Breast epithelium (tissue), 4 donors: ENCODE measurements at places on chromosomes 1 and 21.

- DNase-seq, result no peak
These were observed 22.5 kb upstream of the GPR157 start for GRCh38 chr1:9151328-9151860.

GRCh38 chr1:157852476-157852875 lies 10.9 kb upstream of the CD5L start:
- no peak for DNase-seq

DNA sequence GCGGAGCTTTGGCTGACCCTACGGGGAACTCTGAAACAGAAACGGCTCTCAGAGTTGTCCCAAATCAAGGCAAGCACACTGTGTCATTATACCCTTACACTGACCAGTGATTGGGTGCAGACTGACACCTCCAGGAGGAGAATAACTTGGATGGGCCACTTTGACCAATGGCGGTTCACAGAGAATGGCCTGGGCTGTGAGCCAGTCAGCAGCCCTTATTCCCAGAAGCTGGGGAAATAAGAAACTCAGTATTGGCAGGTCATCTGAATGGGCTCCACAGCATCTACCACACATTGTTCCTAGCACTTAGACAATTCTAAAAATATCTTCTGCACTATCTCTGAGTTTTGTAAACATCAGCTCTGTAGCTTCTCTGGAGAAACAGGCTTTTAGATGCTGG lies 265.2 kb downstream of the ADGRL2 start:
- no peak for DNase-seq

GRCh38 chr1:156445789-156446263 lies 54.7 kb downstream of the MEF2D start:
- DNase-seq, result peak; percentile 83

DNA sequence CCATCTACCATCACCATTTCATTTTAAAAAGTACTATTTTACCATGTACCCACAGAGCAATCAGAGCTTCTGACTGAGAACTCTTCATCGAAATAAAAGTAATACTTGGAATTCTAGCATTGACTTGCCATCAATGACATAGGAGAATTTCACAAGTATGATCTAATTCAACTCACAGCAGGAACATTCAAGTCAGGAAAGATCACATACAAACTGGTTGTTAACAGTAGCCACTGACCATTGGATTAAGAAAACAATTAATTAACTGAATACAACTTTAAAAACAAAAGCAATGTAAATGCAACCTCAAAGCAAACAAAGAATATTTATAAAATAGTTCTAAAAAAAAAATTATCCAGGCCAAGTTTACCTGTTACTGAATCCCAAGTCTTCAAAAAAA lies 18.8 kb downstream of the RNF115 start:
- no peak for DNase-seq

GRCh38 chr21:24514081-24514733 lies 1093.1 kb downstream of the MRPL39 start:
- DNase-seq, result no peak

DNA sequence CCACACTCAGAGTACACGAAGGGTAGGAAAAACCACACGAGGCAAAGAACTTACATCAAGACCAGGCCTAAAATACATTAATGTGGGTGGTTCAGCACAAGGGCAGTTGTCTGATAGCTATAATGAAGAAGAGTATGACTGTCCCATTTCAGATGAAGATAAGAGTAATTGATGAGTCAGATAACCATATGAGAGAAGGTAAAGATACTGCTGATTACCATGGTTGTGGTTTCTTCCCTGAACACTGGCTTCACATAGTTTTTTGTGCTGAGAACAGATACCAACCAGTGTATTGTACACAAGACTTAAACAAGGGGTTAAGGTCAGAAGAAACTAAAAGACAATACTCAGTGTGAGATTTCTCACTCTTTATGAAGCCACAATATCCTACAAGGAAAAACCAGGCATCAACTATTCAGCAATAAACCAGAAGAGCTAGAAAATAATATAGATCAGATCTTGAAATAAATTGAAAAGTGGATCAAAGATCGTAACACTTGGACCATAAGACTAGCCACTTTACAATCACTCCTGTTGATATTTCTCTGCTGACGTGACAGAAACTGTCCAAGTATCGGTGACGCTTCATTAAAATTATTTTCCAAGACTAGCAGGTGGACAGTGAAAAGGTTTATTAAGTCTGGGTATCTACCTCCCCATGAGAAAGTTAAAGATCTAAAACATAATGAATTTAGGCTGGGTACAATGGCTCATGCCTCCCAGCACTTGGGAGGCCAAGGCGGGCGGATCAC lies 28.6 kb downstream of the PUM1 start:
- no peak for DNase-seq
